ENCODE measurements at places on chromosomes 16 and 17. TPM values are rescaled to one million over a fixed set of nuclear protein-coding genes. Genes with fewer than 3 reads are reported as not detected.

MAP3K14 gene
- 1.1 TPM for total RNA-seq

SLC7A6 gene
- 10.9 TPM for total RNA-seq

RAP1GAP2 gene
- total RNA-seq: 1.2 TPM

NPW gene
- total RNA-seq: 0.60 TPM

AMDHD2 gene
- total RNA-seq: 25.5 TPM

KCNH6 gene
- total RNA-seq: under 0.01 TPM

ATP1B2 gene
- total RNA-seq: not detected

SPATA22 gene
- total RNA-seq: not detected

TNK1 gene
- 1.8 TPM for total RNA-seq

GP2 gene
- not detected for total RNA-seq

CIAO3 gene
- 23.8 TPM for total RNA-seq

KRT32 gene
- total RNA-seq: not detected

CCL8 gene
- total RNA-seq: not detected

GPRC5C gene
- total RNA-seq: 0.22 TPM

ATP2C2 gene
- under 0.01 TPM for total RNA-seq

TNFRSF12A gene
- 44.2 TPM for total RNA-seq

SOX8 gene
- 0.60 TPM for total RNA-seq

TTYH2 gene
- total RNA-seq: 0.40 TPM

CPHXL2 gene
- not detected for total RNA-seq

CRLF3 gene
- total RNA-seq: 17.9 TPM

SLC16A6 gene
- total RNA-seq: 0.22 TPM

ITGA2B gene
- 0.22 TPM for total RNA-seq

KIF2B gene
- total RNA-seq: not detected

CES2 gene
- total RNA-seq: 15.9 TPM

KRTAP3-1 gene
- not detected for total RNA-seq

ZFHX3 gene
- 3.7 TPM for total RNA-seq

SULT1A4 gene
- total RNA-seq: 1.8 TPM

HSD17B1 gene
- total RNA-seq: 1.8 TPM

KRTAP2-3 gene
- not detected for total RNA-seq

PTX4 gene
- under 0.01 TPM for total RNA-seq

RNF112 gene
- 0.20 TPM for total RNA-seq

CCR7 gene
- total RNA-seq: under 0.01 TPM

NXPH3 gene
- total RNA-seq: 1.1 TPM

WSCD1 gene
- total RNA-seq: 5.2 TPM

TEKT5 gene
- not detected for total RNA-seq

SDR42E2 gene
- 0.22 TPM for total RNA-seq

PLA2G10 gene
- total RNA-seq: not detected

UMOD gene
- total RNA-seq: not detected

MYCBPAP gene
- total RNA-seq: under 0.01 TPM

CCL22 gene
- total RNA-seq: not detected

TAT gene
- not detected for total RNA-seq

All from lung microvascular endothelial cell (primary cell).